HuH-7.5 (cell line): ENCODE measurements at places on chromosomes 16 and 17.
A peak's percentile ranks its signal among the peaks of the same experiment; 100 is the strongest.

GRCh38 chr16:60776281-60776680 is 1260.0 kb downstream of the CDH8 start:
- no peak for DNase-seq

DNA sequence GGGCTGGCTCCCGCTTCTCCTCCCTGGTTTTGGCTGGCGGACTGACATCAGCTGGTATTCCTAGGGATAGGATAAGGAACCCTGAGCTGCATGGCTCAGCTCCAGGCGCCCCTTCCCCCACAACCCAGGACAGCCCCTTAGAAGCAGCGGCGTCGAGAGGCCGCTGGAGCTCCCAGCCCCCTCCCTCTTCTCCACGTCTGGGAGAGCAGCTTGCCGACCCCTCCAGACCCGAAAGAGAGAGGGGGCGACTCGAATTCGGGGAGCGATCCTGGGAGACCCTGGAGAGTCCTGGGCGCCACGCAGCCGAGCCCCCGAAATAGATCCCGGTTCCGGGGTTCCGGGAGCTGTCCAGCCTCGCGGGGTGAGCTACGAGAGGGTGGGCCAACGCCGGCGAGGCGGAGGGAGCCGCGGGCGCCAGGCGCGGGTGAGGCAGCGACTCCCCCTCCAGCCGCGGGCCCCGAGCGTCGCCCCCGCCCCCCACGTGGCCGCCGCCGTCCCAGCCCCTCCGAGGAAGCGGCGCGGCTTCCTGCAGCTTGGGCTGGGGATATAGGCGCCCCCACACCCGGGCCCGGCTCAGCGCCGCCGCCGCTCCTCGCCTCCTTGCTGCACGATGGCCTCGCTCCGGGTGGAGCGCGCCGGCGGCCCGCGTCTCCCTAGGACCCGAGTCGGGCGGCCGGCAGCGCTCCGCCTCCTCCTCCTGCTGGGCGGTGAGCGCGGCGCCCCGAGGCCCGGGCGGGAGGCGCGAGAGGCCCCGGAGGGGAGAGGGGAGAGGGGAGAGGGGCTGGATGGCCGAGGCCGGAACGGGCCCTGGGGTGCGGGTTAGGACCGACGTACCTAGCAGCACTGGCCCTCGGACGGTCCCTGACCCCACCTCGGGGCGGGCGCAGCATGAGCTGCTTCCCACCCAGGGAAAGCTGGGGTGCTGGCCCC is at the start of gene RAMP2:
TSS of gene RAMP2 (plus strand) at position 576 of the 930 bp plus-strand sequence. CDS start at position 611, 35 bp downstream.
- DNase-seq, result no peak

- no peak for DNase-seq
These were observed 23.2 kb upstream of the KCNJ12 start for GRCh38 chr17:21352981-21353265.

DNA sequence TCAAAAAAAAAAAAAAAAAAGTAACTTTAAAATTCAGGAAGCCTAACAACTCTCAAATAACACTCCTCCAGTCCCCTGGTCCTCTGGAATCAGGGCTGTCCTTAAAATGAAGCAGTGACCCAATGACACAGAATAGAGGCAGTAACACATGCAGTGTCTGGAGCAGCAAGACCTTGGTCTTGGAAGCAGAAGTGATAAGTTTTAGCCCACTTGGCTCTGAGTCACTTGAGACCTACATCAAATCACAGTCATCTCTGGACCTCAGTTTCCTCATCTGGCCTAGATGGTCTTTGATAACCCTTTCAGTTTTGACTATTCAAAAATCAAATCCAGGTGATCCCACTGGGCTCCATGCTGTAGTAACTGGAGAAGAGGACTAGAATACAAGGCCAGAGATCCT is 39.0 kb downstream of the LYRM1 start:
- DNase-seq, result no peak

GRCh38 chr16:67539691-67540635 is 11.3 kb downstream of the RIPOR1 start:
- no peak for DNase-seq

- no peak for DNase-seq
These were observed at the start of gene PLCD3 for GRCh38 chr17:45132320-45132571. Gene PLCD3 (minus strand): TSS chr17:45132515. CDS start chr17:45132410, 105 bp downstream.

GRCh38 chr17:16398270-16399267 is 16.8 kb upstream of the TRPV2 start:
- DNase-seq, result no peak

DNA sequence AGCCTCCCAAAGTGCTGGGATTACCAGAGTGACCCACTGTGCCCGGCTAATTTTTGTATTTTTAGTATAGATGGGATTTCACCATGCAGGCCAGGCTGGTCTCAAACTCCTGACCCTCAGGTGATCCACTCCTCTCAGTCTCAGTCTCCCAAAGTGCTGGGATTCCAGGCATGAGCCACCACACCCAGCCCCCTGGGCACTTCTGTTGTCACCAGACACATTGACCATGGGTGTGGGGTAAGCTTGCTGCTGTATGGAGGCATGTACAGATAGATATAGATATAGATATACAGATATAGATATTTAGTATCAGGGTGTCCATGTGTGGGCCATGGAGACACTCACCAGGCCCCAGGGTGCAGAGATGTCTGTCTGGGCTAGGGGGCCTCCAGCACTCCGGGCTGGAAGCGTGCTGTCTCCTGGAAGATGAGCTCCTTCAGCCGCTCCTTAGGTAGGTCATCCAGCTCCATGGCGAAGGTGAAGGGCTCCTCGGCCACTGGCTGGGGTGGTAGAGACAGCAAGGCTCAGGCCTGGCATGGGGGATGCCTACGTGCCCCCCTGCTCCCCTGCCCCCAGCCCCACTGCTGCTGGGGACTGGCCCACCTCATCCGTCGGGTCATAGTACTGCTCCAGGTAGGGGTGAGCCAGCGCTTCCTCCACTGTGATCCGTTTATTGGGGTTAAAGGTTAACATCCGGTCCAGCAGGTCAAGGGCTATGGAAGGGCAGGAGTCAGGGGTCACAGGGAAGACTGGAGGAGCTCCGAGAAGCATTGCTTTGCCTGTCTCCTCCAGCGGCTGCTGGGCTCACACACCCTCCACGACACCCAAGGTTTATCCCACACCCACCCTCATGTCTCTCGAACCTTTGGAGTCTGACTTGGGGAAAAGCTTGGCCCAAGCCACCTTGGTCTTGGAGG is 3.2 kb upstream of the GDPD3 start:
- DNase-seq, result no peak

DNA sequence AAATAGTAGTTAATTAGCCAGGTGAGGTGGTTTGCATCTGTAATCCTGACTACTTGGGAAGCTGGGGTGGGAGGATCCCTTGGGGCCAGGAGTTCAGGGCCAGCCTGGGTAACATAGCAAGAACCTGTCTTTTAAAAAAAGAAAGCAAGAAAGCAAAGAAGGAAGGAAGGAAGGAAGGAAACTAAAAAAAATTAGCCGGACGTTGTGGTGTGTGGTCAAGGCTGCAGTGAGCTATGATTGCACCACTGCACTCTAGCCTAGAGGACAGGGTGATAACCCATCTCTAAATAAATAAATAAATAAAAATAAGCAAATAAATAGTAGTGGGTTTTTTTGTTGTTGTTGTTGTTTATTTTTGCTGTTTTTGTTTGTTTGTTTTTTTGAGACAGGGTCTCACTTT is 39.3 kb upstream of the MAP2K6 start:
- no peak for DNase-seq

DNA sequence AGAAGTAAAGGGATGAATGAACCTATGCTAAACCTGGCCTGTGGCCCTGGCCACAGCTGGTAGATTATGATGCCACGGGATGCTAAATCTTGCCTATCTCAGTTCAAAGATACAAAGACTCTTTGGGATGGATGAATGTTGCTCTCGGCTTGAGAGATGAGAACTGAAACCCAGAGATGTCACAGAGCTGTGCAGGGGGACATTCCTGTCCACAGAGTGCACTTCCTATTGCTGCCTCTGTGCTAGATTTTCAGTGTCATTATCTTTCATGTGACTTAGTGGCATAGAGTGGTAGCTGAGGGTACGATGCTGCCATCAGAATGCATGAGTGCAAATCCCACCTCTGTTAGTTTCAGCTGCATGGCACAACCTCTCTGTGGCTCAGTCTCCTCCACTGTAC is 2.3 kb upstream of the MT1M start:
- DNase-seq, result no peak

DNA sequence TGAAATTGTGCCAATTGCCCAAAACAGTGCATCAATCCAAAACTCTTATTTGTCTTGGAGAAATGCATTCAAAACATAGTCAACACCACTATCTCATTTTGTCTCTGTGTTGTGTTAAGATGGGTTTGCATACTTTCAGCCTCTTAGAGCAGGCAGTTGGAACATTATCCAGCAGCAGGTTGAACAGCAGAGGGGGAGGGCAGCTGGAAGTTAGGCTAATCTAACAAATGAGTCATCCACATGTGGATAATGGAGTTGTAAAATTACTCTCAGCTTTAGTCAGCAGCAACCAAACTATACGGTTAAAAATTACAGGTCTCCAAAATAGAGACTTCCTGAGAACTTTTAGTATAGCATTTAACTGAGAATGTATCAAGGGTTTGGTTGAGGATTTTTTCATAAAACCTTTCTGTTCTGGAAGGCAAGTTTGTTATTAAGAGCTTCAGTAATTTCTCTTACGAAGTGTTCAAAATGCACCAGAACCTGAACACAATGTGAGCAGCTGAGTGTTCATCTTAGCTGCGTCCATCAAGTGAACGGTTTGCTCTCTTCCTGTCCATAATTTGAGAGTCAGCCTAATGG is 46.3 kb downstream of the PRKCA start:
- peak; percentile 28 for DNase-seq

DNA sequence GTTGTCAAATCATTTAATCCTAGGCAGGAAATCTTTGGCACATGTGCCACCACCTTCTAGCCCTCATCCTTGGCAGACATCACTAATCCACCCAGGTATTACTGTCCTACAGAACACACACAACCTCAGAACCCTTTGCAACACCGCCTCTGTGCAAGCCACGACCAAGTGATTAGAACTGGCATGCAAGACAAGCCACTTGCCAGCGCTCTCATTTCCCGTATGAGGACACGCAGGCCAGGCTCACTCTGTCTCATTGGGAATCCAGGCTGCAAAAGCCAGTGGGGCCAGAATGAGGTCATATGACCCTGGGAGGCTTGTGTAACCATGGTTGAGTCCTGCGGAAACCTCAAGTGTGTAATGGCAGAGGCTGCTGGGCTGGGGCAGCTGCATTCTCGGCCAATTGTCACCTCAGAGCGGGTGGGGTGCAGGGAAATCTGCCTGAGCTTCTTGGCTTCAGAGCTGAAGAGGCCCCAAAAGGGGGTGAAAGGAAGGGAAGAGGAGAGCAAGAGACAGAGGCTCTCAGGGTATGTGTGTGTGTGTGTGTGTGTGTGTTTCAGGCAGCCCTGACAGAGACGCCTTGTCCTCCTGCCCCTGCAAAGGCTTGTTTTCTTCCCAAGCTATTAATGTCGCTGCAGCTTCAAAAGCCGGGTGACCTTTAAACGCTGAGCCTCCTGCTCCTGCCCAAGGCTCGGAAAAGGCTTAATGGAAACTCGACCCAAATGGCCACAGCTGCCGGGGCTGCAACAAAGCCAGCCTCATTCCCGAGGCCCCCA is 43.2 kb upstream of the MRPS23 start:
- peak; percentile 91 for DNase-seq

DNA sequence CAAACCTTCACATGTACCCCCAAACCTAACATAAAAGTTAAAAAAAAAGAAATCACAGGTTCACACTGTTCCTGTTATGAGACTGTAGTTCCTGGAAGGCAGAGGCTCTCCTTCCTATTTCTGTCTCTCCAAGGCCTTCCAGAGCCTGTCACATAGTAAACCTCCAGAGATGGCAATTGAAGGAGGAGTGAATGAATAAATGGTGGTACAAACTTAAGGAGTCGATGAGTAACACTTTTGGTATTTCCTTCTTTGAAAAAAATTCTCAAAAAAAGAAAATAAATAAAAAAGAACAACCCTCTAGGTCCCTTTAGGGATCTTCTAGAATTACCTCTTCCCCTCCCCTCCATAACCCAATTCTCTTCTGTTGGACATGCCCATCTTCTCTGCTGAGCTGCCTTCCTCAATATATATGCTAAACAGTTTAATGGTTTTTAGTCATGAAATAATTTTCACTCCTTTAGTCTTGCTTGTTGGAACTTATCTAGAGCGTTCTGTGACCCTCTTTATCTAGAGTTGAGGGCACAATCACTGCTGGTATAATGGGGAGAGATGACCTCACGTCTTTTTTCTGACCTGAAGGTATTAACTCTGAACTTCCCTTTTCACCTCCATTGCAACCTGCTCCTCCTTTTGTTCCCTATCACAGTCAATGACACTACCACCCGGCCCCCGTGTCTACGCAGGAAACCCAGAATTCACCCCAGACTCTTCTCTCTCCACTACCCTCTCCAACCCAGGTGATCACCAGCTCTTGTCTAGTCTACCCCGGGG is 1.7 kb upstream of the TAF15 start:
- DNase-seq, result no peak

- DNase-seq, result no peak
These were observed 8.1 kb downstream of the COX6A2 start for GRCh38 chr16:31420037-31420436.

- DNase-seq, result no peak
These were observed 155.1 kb upstream of the CDC42EP4 start for GRCh38 chr17:73466704-73467433.

- no peak for DNase-seq
These were observed 438.9 kb downstream of the KCNJ2 start for GRCh38 chr17:70608193-70608592.

- no peak for DNase-seq
These were observed 16.6 kb downstream of the MYO18A start for GRCh38 chr17:29163563-29163962.

GRCh38 chr17:38327936-38328335 is 15.8 kb downstream of the GPR179 start:
- DNase-seq, result no peak

GRCh38 chr16:83700918-83701317 is 106.9 kb upstream of the HSBP1 start:
- no peak for DNase-seq
